Large intestine (tissue), 12 donors: ENCODE measurements at places on chromosomes 12 and 14.

GRCh38 chr12:1330477-1330827, 263.9 kb downstream of the FBXL14 start:
- DNase-seq, result no peak

DNA sequence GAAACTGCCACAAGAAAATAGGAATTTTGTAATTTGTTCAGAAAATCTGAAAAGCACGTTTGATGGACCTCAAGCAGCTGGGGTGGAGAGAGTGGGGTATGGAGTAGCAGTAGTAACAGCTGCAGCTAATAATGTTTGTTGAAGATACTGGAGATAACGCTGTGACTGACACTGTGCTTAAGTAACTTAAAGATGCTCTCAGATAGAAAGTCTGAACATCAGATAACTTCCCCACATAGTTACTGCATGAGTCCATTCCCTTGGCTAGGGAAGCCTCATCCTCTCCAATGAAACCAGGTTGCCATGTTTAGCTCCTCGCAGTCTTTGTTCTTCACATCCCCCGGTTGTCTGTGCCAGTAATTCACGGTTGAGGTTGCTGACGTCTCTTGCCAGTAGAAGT, 24.9 kb downstream of the RMST start:
- DNase-seq, result no peak

DNA sequence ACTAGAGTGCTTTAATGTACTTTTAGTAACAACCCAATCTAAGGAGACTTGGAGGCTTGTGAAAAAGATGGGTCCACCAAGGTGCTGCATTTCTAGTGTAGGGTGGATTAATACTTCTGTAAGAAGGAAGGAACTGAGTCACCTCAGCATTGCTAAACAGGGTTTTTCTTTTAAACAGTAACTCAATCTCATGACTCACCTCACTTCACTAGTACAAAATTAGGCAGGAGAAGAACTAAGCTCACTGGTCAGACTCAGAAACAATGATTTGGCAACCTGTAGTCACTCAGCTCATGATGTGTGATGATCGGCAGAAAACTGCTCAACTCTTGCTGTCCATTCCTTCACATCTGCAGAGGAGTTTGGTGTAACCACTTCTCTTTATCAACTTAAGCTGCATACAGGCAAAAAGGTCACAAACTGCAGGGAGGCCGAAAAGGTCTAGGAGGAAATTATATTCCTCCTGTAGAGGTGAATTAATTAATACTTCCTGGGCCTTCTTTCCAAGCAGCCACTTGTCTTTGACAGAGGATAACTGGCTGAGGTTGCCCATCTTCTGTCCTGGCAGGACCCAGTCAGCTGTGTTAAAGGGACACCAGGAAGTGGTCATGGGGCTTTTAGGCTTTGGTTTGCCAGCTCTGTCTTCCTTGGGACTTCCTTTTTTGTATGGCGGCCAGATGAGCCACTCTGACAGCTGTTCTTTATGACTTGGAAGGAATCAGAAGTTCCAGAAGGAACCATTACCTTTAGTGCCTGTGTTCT, 466.9 kb downstream of the FUT8 start:
- DNase-seq, result no peak

DNA sequence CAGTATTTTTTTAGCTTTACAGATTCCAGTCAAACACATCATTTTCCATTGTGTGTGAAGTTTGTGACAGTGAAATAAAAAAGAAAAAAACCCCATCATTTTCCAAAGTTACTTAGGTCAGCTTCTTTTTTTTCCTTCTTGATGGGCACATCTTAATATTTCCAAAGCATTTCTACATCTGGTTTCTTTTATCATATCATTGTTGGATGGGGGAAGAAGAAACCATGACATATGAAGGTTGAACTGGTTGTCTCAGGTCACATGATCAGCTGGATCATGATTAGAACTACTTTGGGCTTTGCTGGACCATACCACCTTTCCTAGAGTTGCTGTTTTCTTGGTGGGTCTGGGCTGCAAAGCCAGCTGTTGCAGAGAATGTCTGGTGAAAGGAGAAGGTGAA, 59.8 kb downstream of the FOS start:
- DNase-seq, result no peak

DNA sequence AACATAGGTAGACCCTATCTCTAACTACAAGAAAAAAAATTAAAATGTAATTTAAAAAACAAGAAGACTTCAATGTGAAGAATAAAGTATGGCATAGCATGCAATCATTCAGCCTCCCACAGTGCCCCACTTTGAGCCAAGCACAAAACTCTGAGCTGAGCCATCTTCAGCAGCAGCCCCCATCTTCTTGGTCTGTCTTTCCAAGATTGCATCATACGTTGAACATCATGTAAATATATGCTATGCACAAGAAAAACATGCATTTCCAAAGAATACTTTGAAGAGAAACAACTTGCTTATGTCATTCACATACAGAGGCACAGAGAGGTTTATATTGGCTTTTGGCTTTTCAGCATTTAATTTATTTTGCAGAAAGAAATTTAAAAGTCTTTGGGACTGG, 105.8 kb upstream of the TMPO start:
- no peak for DNase-seq

DNA sequence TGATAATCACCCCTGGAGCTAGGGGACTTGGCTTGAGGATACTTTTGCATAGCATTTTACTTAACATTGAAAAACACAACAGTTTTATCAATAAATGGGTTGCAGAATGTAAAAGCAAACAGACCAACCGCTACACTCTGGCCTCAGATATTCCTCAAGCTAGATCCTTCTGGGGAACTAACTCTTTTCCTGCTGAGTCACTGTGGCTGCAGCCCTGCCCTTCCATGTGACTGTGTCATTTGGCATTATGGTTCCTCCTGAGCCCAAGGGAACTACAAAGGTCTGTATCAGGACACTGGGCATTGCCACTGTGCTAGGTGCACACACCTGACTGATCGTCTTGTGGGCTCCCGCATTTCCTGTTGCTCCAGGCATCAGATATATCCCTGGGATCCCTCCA, 56.6 kb downstream of the TTC9 start:
- no peak for DNase-seq

- DNase-seq, result no peak
These were observed 8.5 kb upstream of the ASCL1 start for GRCh38 chr12:102948941-102949352.
